ENCODE measurements at places on chromosomes 3 and 15. TPM values are rescaled to one million over a fixed set of nuclear protein-coding genes. Genes with fewer than 3 reads are reported as not detected.

The CELF6 gene
- total RNA-seq: not detected

DNA sequence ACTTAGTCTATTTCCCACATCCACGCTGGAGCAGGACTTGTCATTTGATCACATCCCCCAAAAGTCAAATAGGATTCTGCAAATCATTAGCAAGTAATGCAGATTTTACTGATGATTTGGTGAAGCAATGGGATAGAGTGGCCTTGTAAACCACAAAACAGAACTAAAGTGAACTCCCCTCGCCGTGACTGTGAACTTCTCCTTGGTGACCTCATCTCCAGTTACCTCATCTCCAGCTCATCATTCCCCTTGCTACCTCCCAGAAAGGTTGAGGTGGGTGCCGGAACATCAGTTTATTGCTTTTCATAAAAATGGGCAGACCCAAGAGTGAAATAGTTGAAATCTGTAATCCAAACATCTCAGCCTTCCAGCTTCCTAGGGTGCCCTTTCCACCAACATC, 36.7 kb upstream of the ADPGK start:
- DNase-seq: no peak

The SLC22A13 gene
- not detected for total RNA-seq

GRCh38 chr3:172464306-172464705, 16.1 kb upstream of the GHSR start:
- DNase-seq: no peak

The GHSR gene
- total RNA-seq: not detected

DNA sequence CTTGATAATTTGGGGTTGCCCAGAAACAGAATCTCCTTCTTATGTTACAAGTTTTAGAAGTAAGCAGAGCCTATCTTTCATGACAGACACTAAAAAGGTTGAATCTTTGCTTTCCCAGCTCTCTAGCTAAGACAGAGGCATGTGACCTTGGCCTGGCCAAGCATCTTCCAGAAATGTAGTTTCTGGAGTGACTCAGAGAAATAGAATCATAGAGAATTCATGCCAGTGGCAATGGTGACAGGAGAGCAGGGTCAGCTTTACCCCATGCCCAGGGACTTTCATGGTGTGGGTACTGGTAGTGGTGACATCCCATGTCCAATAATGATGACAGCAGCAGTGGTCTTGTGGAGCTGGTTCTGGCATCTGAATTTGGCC, 4.0 kb upstream of the PARP6 start:
- no peak for DNase-seq

GRCh38 chr3:8638994-8639658, 5.5 kb downstream of the SSUH2 start:
- no peak for DNase-seq

Measured in epithelial cell of proximal tubule (primary cell).